ENCODE measurements at places on chromosomes 4 and X.
A peak's percentile ranks its signal among the peaks of the same experiment; 100 is the strongest.

DNA sequence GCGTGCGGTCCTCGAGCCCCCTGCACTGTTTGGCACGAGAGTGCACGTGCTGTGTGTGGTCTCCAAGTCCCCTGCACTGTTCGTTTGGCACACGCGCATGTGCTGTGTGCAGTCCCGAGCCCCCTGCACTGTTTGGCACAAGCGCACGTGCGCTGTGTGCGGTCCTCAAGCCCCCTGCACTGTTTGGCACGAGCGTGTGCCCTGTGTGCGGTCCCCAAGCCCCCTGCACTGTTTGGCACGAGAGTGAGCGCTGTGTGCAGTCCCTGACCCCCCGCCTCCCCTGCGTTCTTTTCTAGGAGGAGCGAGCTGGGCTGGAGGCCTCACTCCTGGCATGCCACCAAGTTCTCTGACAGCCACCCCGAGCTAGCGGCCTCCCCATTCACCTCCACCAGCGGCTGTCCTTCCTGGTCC, 76.5 kb upstream of the CLDN34 start:
- no peak for DNase-seq

GRCh38 chrX:150621652-150622051, 53.2 kb downstream of the MTM1 start:
- no peak for DNase-seq

DNA sequence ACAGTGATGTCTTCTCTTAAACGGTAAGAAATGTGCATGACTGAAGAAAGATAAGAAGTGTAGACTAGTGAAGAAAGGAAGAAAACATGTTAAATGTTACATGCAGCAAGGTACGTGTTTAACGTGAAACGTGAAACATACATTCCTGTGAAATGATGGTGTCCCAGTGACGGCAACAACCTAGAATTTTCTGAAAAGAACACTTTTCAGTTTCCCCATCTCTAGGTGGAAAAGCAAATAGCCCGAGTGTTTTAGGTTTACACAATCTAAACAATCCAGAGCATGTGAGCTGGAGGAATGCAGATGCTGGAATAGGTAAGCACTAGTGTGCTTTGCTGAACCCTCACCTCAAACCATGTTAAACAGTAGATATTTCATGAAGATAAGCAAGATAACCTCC, 60.7 kb downstream of the CLNK start:
- DNase-seq, result no peak

GRCh38 chrX:1041091-1041490, 171.4 kb downstream of the CRLF2 start:
- DNase-seq, result no peak

GRCh38 chr4:20260821-20261220, 9.1 kb downstream of the SLIT2 start:
- no peak for DNase-seq

DNA sequence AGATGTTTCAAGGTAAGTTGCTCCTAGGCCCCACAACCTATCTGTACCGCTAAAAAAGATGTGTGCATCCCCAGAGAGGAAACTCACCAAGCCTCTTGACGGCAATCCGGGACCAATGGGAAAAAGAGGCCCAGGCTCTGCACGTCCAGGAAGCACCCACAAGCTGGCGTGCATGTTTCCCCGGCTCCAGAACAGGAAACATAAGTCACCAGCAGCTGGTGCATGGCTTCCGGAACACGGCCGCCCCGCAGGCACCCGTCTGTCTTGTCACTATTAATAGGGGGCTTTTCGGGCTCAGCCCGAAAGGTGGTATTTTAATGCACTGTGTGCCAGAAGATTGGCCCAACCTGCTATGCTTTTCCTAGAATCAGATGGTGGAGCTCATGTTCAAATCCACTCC, 22.2 kb downstream of the CRMP1 start:
- DNase-seq, result no peak

- DNase-seq, result no peak
Observed at GRCh38 chr4:114890773-114891172, 222.6 kb downstream of the NDST4 start.

DNA sequence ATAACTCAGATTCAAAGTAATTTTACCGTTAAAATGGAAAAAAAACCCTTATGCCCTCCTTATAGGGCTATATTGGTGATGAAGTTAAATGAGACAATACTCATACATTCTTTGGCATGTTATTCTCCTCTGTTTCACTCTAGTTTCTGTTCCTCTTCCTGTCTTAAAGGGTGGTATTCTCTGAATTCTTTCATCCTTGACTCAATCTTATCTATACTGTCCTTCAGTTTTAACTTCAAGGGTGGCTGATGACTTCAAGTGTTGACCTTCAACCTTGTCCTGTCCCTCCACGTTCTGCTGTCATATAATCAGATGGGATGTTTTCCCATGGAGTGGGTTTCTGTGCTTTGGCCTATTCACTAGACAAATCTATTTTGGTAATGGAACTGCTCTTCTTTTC, 44.0 kb downstream of the ZNF518B start:
- no peak for DNase-seq

DNA sequence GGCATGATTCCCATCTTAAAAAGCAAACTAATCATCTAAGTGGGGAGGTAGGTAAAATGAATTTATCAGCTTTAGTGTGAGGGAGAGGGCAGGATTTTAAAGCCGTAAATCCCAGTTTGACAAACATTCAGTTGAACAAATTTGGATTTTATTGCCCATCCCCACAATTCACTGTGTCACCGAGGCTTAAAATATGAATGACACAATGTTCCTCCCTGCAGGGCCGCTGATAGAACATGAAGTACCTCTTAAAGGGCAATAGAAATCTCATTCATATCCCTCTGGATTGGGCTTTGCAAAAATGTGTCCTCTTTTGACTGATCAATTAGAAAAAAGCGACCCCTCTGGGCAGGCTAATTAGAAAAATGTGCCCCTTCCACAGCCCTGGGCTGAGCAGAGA, 45.5 kb upstream of the SMAD1 start:
- DNase-seq, result no peak

DNA sequence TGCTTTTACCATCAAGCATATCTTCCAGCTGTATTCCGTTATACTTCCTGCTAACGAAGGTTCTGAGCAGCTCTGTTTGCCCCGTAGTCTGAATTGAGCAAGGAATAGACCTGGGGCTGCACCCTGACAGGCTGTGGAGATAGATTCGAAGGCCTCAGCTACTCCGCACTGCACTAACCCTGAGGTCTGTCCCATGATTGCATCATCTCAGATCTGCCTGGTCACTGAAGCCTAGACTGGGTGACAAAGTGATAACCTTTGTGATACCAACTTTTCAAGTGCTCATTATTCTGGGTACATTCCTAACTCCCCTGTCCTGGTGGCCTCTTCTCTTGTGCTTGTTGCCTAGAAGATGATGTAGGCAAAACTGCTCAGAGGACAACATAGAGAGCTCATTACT, 29.9 kb upstream of the PGRMC1 start:
- no peak for DNase-seq

DNA sequence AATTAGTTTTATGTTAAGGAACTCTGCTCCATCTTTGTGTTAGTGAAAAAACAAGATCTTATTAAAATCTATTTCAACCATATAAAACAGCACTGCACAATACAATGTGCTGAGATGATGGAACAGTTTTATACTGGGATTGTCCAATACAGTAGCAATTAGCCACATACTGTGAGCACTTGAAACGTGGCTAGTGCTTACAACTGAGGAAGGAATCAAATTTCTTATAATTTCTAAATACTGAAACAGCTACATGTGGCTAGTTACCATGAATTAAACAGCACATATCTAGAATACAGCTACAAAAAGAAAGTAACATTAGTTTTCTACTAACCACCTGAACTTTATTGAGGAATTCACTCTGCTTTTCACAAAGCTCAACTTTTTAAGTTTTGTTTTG, 14.7 kb downstream of the NFXL1 start:
- DNase-seq, result no peak

GRCh38 chrX:11412715-11413623, 119.8 kb downstream of the AMELX start:
- no peak for DNase-seq

GRCh38 chr4:54400802-54401201, 171.7 kb downstream of the PDGFRA start:
- DNase-seq, result peak; percentile 6

GRCh38 chrX:119871245-119871598, 311 bp downstream of the RNF113A start:
- no peak for DNase-seq

DNA sequence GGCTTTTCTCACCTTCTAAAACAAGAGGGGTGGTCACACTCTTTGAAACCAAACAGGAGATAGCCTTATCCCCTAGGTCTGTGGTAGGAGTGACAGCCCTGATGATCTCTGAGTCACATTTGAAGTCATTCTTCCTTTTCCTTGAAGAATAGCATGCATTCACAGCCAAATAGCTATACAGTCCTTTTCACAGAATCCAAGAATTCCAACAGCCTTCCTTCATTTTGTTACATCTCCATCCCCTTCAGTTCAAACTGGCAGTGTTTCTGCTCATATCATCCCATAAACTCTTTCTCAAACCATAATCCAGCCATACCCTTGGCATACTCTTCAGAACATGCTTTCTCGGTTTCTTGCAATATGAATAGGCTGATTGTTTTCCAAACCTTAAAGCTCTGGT, 33.3 kb upstream of the TMEM184C start:
- DNase-seq, result no peak

DNA sequence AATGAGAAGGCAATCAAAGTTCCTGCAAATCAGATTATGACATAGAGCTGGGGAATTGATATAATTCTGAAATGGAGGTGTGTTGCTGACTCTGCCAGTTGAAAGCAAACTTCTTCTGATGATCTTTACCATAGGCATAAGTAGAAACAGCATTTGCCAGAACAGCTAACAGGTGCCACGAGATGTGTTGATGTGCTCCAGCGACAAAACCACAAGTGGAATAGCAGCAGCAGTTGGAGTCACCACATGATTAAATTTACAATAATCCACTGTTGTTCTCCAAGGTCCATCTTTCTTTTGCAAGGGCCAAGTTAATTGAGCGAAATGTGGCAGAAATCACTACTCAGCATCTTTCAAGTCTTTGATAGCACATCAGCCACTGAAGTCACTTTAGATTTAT, 3.7 kb upstream of the OSTC start:
- DNase-seq, result peak; percentile 88

- DNase-seq, result no peak
Observed at GRCh38 chrX:131331152-131331551, 42.0 kb upstream of the IGSF1 start.

DNA sequence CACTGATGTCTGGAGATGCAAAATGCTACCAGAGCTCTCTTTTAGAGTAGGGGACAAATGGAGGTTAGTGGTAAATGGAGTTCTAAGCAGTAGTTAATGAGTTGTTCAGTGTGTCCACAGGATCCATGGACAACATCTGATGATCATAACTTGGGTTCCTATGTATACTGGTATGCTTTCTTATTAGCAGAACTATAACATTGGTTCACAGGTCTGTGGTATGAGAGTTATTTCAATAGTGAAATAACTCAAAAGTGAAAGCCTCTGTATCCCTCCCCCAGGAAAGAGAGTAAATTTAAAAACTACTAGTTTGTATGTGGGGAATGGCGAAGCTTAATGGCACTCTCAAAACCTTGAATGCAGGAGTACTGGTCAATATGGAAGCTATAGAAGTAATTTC, 363.5 kb upstream of the EMCN start:
- DNase-seq, result no peak

GRCh38 chr4:2059046-2059725, at the start of gene NAT8L:
Gene NAT8L (plus strand): TSS chr4:2059327. CDS start chr4:2059512, 185 bp downstream.
- peak; percentile 63 for DNase-seq

- peak; percentile 62 for DNase-seq
Observed at GRCh38 chr4:1021386-1022050, 10.1 kb downstream of the FGFRL1 start.

DNA sequence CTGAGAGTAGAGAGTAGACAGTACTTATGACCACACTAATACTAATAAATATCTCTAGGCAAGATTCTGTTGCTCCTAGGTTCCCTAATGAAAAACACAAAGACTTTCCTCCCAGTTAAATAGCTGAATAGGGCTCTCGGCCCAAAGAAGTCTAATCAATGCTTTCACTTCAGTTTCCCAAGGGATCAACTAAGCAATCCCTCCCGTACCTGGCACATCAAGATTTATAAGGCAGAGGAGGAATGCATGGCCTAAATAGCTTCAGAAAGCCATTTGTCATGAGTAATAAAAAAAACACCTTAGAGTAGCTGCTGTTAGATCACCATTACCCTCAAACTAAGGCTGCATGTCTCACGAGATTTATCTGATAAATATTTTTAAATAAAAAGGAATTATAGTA, 56.8 kb upstream of the EXOC1L start:
- DNase-seq, result no peak

GRCh38 chr4:99853999-99854398, 37.4 kb downstream of the DAPP1 start:
- no peak for DNase-seq

DNA sequence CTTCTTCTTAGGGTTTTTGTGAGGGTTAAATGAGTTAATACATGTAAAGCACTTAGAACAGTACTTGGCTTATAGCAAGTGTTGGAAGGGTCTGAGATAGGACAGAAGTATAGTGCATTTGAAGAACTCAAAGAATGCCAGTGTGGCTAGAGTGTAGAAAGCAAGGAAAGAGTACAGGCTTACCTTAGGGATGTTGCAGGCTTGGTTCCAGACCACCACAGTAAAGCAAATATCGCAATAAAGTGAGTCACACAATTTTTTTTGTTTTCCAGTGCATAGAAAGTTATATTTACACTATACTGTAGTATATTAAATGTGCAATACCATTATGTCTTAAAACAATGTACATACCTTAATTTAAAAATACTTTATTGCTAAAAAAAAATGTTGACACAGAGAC, 41.3 kb downstream of the KIF4A start:
- no peak for DNase-seq

GRCh38 chr4:152936446-152937335, 568 bp downstream of the FHDC1 start:
- peak; percentile 40 for DNase-seq

DNA sequence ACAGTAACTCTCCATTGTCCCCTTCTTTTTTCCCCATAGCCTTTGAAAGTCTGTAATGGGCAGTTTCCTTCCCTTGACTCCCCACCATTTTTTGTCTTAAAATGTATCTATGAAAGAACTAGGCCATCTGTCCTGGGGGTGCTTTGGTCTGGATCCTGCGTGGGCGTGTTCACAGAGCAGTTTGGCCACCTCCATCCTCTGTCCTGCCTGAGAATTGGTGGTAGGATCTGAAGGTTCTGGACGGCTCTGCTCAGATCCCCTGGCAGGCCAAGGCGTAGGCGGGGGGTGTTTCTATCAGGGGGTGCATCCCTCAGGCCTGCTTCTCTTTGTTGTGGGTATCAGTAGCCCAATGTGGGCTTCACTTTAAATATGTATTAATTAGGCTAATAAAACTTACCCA, 107.1 kb downstream of the FAM193A start:
- no peak for DNase-seq

GRCh38 chr4:125045311-125045710, 269.4 kb upstream of the FAT4 start:
- no peak for DNase-seq

DNA sequence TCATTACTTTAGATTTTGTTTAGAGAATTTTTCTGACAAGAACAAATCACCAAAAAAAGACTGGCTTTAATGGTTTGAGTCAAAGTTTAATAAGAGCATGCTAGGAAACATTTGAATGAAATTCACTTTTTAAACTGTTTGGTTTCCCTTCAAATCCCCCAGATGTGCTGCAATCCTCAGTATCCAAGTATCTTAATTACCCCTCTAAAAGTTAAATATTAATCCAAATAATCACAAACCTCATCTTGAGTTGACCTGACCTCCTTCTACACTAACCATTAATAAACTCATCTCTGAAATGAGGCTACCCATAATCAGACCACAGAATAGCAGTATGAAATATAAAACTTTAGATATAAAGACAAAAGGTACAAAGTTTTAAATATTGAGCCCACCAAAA, 10.1 kb downstream of the DHX15 start:
- DNase-seq, result no peak

Measured in SJCRH30 (cell line).